Islet precursor cell (in vitro differentiated cells): ENCODE measurements at places on chromosomes 11 and 22.

DNA sequence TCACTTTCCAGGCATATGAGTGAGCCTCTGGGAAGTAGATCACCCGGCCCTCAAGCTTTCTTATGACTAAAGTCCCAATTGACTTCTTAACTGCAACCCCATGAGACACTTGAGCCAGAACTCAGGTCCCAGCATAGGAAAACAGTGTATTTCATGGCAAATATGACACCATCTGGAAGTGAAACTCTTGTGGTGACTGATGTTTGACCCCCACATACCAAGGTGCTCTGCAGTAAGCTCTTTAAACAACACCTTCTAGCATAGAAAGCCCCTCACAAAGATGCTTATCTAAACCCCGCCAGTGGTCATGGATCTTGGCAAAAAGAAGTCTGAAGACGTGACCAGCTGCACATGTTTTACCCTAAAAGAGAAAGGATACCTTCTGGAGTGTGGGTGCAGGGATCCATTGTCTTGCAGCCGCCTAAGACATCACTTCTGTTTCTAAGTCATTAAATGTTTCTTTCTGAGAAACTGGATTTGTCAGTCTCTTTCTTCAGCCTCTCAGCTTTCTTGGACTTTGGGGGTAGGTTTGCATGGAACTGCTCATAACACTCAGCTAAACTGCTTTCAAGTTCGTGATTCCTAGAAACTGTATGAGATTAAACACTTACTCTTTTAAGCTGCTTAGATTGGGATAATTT, 7.4 kb upstream of the PELI3 start:
- DNase-seq, result no peak

- no peak for DNase-seq
Observed at GRCh38 chr22:28674121-28674563, 5.5 kb downstream of the TTC28 start.

GRCh38 chr11:1151366-1152315, 6.1 kb upstream of the MUC5AC start:
- DNase-seq, result peak; percentile 51

- no peak for DNase-seq
Observed at GRCh38 chr11:86488553-86488952, 113.9 kb downstream of the CCDC81 start.
